ENCODE measurements at places on chromosomes 2 and 18.

DNA sequence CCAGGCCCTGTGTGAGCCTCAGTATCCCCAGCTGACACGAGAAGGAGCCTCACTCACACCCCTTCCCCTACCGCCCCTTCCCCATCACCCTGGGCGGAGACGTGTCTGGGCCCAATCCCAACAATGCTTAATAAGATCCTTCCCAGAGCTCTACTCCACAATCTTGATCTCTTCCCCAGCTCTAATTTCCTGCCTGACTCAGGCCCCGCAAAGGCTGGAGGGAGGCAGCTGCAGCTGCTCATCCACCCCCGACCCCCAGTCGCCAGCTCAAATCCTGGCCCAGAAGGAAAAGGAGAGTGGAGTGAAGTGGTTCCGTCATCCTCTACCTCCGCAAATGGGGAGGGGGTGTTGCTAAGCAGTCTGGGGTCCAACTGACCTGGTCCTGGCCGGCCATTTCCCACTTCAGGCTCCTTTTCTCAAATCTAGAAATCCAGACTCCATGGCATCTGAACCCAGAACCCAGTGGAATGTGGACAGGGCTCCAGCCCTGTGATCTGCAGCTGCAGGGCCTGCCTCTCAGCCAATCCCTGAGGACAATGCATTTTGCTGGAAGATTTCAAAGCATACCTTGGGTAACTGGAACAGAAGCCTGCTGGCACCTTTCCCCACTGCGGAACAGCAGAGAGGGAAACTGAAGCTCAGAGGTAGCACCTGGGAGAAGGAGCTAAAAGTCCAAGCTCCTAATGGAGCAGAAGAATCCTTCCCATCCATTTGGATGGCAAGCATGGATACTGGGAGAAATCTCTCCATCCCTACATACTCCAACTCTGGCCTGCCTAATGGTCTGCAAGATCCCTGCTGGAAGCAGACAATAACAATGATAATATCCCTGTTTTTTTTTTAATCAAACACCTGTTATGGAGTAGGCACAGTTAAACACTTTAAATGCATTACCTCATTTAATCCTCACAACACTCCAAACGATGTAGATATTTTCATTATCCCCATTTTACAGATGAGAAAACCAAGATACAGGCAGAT, 5.6 kb upstream of the TNS1 start:
- no peak for DNase-seq

DNA sequence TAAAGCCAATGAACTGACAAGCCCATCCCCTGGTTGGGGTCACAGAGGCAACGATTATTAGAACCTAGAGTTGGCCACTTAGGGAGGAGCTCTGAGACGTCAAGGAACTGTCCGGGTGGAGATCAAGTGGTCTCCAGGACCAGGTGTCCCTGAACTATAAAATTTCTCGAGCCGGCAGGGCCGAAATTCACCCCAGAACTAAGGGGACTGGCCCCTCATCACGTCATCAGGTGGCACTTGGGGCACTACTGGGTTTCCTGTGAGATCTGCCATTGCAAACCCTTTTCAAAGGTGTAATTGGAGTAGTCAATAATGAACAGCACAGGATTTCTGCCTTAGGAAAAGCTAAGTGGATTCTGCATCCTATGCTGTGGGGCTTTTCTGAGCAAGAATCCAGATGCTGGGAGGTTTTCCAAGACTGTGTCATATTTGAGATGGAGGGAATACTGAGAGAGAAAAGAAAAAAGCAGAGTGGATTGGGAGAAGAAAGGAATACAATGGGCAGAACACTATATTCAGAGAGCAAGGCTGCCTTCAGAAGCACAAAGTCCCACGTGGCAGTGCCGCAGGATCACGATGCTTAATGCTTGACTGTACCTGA, 113.6 kb downstream of the ALPK2 start:
- no peak for DNase-seq

GRCh38 chr2:198129609-198130008, 325.2 kb downstream of the PLCL1 start:
- DNase-seq = no peak

DNA sequence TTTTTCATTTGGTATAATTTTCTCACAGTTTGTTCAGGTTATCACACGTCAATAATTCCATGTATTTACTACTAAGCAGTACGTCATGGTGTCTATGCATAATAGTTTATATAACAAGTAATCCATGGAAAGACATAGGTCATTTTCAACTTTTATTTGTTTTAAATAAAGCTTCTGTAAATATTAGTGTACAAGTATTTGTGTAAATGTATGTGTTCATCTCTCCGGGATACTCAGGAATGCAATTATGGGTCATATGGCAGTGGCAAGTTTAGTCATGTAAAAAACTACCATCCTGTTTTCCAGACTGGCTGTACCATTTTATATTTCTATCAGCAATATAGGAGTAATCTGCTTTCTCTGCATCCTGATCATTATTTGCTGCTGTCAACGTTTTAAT, 231.1 kb upstream of the ZNF804A start:
- DNase-seq = no peak

DNA sequence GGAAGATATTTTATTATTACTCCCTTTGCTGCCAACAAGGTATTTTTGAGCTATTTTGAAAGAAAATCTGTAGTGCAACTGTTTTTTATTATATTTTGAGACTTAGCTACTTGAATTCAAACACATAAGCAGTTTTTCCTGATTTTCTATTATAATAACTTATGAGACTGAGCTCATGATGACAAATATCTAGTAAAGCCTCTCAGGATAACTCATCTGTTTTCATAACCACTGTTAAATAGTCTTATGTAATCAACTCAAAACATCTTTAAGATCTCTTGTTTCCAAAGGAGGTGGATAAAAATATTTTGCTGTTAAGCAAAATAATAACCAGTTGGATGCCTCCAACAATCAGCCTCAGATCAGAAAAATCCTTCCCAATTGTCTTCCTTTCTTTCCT, 21.9 kb upstream of the PPP1CB start:
- no peak for DNase-seq
